ENCODE measurements at places on chromosomes 5 and 9.

DNA sequence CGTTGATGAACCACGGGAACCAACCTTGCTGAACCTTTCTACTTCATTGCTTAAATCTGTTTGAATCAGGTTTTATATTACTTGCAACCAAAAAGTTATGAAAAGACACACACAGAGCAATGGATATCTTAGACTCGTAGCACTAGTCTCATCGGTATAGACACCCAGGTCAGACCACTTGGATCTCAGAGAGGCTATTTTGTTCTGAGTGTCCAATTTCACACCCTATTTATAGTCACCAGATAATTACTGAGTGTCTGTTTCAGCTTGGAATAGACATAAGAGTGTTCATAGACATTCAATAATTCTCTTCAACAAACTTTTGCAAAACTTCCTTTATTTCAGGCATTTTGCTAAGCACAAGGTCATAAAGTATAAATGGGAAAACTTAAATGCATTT, 145.4 kb upstream of the EGFLAM start:
- DNase-seq = no peak

DNA sequence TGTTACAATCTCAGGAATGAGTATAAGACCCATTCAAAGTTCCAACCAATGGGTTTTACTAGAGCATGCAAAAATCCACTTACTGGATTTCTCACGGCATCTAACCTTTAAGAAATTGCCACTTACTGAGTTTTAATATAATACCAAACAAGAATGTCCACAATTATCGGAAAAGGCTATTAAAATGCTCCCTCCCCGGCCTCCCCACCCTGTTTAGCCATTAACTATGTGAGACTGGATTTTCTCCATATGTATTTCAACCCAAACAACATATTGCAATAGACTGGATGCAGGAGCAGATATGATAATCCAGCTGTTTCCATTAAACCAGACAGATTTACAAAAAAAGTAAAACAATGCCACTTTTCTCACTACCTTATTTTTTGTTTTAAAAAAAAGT, 4.1 kb downstream of the AGTPBP1 start:
- no peak for DNase-seq

DNA sequence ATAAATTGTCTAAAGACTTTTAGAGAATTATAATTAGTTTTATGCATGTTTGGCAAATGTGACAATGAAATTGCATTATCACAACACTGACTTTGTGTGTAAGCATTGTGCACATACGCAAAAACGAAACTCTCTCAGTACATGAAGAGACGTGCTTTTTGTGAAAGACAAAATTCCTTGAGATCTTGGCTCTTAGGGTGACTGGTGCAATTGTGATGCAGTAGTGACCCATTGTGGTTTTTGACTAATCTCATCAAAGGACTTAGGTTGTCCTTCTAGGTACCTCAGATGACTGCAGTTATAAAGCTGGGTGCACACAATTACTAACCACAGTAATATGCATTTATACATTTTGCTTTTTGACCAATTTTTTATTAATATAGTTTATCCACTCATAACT, 25.3 kb upstream of the TYRP1 start:
- DNase-seq = no peak

DNA sequence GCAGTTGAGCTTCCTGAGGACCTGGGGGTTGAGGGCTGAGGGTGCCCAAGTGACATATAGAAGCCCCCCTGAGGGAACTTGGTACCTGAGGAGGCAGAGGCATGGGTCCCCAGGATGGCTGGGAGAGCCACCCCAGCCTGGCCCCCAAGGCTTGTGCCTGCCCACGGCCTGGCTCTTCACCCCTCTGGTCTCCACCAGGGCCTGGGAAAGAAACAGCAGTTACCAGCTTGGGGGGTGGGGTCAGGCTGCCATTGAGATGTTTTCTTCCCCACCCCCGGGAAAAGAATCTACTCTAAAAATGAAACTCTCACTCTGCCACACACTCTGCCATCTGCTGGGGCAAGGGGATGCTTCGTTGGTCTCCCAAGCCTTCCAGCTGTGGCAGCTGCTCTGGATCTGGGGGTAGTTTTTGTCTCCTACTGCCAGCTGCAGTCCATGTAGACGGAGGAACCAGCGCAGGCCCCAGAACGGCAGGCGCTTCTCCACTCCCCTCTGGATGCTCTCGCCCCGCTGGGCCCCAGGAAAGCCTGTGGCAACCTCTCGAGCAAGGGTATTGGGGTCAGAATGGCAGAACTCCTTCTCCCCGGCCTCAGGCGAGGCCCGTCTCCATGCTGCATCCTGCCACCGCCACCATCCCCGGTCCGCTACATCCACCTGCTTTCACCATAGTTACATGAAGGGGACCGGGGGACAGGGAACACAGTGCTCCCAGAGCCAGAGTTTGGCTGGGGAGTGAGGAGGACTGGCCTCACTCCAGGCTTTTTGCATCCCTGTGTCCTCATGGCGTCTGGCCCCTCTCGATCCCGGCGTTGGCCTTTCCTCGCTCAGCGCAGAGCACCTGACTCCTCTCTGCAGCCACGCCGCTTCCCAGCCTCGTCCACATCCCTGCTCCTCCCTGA, 123.5 kb downstream of the DAB2IP start:
- no peak for DNase-seq

- no peak for DNase-seq
These were observed 16.2 kb downstream of the SFXN1 start for GRCh38 chr5:175494264-175495183.

GRCh38 chr9:5764130-5764868, 68.6 kb downstream of the ERMP1 start:
- DNase-seq = no peak

DNA sequence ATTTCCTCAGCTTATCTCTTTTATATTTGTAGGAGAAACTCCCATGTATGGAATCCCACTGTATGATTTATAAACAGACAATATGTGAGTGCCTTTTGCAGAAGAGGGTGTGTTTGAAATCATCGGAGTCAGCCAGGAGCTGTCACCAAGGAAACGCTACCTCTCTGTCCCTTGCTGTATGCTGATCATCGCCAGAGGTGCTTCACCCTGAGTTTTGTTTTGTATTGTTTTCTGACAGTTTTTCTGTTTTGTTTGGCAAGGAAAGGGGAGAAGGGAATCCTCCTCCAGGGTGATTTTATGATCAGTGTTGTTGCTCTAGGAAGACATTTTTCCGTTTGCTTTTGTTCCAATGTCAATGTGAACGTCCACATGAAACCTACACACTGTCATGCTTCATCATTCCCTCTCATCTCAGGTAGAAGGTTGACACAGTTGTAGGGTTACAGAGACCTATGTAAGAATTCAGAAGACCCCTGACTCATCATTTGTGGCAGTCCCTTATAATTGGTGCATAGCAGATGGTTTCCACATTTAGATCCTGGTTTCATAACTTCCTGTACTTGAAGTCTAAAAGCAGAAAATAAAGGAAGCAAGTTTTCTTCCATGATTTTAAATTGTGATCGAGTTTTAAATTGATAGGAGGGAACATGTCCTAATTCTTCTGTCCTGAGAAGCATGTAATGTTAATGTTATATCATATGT, 18.0 kb upstream of the CTSL start:
- DNase-seq = peak; percentile 49

- no peak for DNase-seq
These were observed 24.4 kb downstream of the ZNF474 start for GRCh38 chr5:122153774-122154173.

- DNase-seq = peak; percentile 73
These were observed 62.5 kb downstream of the IPO11 start for GRCh38 chr5:62475072-62475471.

- no peak for DNase-seq
These were observed 53.7 kb upstream of the VLDLR start for GRCh38 chr9:2567922-2568321.

DNA sequence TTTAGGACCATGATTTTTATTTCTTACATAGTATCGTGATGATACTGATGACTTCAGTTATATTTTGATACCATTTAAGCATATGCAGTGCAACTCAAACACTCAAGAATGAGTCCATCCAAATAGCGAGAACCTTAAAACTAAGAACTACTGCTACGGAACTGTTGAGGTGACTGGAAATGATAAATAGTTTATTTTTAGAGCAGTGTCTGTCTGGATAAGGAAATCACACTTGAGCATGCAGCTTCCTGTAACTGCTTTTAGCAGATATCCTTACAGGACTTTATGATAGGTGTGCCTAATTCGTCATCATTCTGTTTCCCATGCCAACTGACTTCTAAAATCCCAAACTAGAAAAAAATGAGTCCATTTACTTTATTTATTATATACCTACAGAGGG, 85.5 kb downstream of the ADGRV1 start:
- no peak for DNase-seq

GRCh38 chr9:133693703-133694529, 44.2 kb downstream of the SARDH start:
- no peak for DNase-seq

GRCh38 chr5:26026044-26026443, 1012.3 kb downstream of the CDH9 start:
- DNase-seq = no peak

DNA sequence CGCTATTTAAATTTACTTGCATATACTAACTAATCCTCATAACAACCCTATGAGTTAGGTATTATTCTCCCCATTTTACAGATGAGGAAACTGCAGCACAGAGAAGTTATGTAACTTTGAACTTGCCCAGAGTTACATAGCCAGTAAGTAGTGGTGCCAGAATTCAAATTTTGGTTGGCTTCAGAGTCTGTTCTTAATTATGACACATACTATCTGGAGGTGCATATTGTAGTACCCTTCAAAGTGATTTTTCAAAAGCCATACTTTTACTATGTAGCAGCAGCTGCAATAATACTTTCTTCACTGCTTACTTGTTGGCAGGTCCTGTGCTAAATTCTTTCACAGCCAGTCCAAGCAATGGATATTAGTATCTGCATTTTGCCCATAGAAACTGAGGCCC, 16.4 kb downstream of the MAN2A1 start:
- no peak for DNase-seq

DNA sequence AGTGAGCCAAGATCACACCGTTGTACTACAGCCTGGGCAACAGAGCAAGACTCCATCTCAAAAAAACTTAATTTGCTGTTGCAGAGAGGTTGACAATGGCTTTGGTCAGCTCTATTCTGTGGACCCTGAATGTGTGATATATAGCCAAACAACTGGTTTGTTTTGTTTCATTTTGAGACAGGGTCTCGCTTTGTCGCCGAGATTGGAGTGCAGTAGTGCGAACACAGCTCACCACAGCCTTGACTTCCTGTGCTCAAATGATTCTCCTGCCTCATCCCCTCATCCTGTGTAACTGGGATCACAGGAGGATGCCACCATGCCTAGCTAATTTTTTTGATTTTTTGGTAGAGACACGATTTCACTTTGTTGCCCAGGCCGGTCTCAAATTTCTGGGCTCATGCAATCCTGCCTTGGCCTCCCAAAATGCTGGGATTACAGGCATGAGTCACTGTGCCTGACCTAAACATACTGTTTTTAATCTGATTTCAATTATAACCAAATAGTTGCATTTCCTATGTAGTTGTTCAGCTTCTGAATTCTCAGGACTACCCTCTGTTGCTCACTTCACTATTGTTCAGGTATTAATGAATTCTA, 9.8 kb downstream of the RNF183 start:
- DNase-seq = peak; percentile 21

- DNase-seq = peak; percentile 65
These were observed 101.7 kb upstream of the MYO10 start for GRCh38 chr5:17037751-17038150.

GRCh38 chr5:139473105-139473504, 2.3 kb downstream of the SMIM33 start:
- peak; percentile 31 for DNase-seq

DNA sequence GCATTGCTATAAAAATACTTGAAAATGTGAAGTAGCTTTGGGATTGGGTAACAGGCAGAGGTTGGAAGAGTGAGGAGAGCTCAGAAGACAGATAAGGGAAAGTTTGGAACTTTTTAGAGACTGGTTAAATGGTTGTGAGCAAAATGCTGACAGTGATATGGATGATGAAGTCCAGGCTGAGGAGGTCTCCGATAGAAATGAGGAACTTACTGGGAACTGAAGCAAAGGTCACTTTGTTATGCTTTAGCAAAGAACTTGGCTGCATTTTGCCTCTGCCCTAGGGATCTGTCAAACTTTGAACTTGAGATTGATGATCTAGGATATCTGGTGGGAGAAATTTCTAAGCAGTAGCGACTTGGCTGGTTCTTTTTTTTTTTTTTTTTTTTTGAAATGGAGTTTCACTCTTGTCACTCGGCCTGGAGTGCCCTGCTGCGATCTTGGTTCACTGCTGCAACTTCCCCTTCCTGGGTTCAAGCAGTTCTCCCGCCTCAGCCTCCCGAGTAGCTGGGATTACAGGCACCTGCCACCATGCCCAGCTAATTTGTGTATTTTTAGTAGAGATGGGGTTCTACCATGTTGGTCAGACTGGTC, 998.9 kb downstream of the TLE1 start:
- no peak for DNase-seq

DNA sequence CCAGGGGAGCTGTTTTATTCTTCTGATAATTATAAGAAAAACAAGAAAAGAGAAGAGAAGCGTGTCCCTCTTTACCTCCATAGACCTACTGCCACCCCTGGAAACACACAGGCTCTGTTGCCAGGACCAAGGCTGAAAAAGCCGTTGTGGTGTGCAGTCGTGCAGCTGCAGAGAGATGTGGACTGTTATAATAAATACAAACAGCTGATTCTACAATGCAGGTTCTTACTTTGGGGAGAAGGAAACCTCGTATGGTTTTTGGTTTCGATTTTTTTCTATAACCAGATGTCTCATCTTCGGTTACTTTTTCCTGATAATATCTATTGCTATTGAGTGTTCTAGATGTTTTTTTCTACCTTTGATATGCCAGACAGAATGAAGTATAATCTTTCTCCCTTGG, 28.1 kb downstream of the FYB1 start:
- DNase-seq = no peak

Measured in fibroblast of pulmonary artery (primary cell).